ENCODE measurements at places on chromosomes 3 and 15.

GRCh38 chr15:62439543-62440016, 274.5 kb upstream of the C2CD4B start:
- DNase-seq: no peak

DNA sequence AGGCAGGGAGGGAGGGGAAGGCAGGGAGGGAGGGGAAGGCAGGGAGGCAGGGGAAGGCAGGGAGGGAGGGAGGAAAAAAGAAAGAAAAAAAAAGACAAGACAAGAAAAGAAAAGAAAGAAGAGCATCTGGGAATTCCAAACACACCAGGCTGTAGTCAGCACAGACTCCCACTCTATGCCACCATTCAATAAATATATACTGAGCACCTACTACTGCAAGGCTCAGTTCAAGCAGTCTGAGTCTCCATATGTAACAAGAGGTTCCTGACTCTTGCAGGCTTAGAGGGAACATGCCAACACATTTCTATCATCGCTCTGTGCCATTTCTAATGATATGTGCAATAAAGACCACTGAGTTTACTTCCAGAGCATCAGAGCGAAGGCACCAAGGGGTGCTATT, 47.7 kb downstream of the ANXA2 start:
- no peak for DNase-seq

DNA sequence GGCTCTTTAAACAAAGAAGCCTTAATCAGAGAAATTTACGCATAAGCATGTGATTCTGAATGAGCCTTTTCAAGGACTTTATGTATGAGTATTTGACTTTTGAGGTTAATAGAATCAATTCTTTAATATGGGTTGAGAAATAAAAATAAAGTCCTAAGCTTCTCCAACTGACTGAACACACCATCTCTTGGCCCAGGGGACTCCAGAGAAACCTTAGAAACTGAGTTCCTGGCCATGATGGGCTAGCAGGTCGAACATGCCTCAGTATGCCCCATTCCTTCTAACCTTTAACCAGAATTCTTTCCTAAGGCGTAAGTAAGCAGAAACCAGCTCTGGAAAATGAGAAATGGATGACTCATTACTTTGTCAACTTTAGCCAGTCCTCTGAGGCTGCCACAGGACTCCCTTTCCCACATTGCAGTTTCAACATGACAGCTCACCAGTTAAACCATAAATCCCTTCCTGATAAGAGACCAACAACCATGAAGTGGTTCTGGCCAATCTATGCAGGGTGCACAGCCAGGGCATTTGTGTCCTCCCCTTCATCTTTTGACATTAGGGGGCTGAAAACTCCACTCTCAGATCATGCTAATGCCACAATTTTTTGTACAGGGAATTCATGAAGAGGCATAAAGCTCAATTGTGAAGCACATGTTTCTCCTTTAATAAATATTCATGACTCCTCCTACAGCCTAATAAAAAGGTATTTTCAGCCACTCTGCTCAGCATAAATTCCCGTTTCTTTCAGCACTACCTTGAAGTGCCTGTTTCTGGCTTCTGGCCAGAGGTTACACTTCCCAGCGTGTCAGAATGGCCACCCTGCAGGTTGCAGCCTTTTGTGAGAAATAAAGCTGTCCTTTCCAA, 33.3 kb downstream of the TM4SF18 start:
- peak; percentile 63 for DNase-seq

DNA sequence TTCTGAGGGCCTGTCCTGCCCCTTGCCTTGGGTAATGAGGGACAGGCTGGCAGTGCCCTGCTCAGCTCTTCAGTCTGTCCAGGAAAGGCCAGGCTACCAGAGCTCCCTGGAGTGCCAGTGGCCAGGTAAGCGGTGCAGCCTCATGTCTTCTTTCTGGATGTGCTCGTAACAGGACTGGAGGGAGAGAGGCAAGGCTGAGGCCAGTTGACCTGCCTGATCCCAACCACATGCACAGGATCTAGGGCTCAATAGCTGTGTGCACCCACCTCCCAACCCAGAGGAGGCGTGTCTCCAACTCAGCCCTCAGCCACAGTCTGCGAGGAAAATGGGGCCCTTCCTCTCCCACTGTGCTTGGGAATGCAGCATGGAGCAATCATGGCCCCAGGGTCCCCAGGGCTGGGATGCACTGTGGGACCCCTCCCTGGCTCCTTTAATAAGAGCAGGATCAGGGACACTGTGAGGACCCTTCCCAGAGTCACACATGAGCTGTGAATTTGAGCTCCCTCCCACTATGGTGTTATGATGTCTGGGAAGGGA, 22.5 kb downstream of the ALS2CL start:
- DNase-seq: no peak
